ENCODE measurements at places on chromosomes 11 and 22.

DNA sequence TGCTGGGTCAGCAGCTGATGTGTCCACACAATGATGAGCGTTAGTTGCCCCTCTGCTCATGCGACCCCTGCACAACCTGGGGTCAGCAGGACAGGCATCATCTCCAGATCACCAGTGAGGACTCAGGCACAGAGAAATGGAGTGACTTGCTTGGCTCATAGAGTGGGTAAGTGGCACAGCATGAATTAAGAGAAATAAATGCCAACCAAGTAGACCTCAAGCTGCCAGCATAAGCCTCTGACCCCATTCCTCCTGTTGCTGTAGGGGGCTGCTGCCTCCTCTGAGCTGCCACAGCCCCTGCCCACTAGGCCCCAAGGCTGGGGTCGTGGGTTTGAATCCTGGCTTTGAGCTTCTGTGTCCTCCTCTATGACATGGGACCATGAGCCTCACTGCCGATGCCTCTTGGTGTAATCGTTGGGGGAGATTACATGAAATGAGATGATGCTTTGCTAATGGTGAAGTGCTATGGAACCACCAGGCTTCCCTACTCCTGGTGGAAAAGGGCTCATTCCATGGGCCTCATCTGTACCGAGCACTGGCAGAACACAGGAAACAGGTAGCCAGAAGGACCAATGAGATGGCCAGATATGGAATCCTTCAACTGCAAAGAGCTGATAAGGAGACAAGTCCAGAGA is 33.6 kb downstream of the LRRC32 start:
- DNase-seq = no peak

DNA sequence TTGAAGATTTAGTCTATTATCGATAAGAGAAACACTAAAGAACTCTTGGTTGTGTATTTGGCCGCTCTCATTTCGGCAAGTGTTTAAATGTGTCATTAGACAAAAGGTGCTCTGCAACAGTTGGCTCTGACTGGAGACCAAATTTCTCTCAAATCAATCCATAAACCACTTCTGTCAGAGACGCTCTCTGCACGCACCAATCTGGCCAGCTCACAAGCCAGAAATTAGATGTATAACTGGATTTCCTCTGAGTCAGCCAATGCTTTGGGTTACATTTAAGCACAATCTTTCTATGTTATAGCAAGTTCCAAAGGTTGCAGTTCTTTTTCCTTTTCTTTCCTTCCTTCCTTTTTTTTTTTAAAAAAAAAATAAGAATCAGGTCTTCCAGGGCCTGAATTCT is 17.6 kb upstream of the PARVA start:
- no peak for DNase-seq

- DNase-seq = no peak
Observed at GRCh38 chr22:50674606-50675552, 2.3 kb downstream of the SHANK3 start.

GRCh38 chr22:45683248-45683647 is 11.6 kb downstream of the ATXN10 start:
- DNase-seq = no peak

- no peak for DNase-seq
Observed at GRCh38 chr11:35274909-35275785, 136.2 kb downstream of the CD44 start.

DNA sequence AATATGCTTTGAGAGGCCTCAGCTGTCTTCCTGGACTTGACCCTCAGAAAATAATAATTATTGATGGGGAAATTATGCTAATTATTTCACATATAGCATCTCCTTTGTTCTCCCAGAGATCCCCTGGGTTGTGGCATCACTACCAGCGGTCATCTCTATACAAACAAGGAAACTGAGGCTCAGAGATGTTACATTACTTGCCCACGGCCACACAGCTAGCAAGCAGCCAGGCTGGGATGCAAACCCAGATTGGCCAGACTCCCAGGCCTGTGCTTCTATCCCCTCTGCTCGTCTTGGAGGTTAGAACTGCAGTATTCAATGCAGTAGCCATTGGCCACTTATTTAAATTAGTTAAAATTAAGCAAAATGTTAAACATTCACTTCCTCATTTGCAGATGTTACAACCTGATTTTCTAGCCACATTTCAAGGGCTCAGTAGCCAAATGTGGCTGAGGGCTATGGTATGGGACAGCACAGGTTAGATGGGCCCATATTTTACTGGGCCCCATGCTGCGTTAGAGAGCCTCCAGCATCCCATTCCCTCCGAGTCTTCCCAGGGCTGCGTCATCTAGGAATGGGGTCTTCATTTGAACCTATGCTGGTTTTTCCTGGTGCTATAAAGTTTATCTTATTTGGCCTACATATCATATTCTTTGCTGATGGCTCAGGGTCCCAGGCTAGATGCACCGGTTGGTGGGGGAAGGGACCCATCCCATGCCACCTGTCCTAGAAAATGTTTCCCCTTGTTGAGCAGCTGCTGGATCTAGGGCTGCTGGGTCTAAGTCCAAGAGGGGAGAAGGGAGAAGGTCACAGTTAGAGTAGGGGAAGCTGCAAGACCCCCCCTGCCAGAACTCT is 2.2 kb downstream of the SLC35C1 start:
- no peak for DNase-seq

- DNase-seq = no peak
Observed at GRCh38 chr22:40238425-40239344, 61.0 kb downstream of the TNRC6B start.

Data from Jurkat, Clone E6-1 (cell line).